ENCODE measurements at places on chromosomes 1 and 21.

- DNase-seq, result no peak
These were observed 3.8 kb downstream of the UTP25 start for GRCh38 chr1:209831615-209832014.

- DNase-seq, result no peak
These were observed 260.3 kb downstream of the DPYD start for GRCh38 chr1:97660431-97661105.

GRCh38 chr21:14581902-14582457, 35.9 kb upstream of the SAMSN1 start:
- DNase-seq, result no peak

DNA sequence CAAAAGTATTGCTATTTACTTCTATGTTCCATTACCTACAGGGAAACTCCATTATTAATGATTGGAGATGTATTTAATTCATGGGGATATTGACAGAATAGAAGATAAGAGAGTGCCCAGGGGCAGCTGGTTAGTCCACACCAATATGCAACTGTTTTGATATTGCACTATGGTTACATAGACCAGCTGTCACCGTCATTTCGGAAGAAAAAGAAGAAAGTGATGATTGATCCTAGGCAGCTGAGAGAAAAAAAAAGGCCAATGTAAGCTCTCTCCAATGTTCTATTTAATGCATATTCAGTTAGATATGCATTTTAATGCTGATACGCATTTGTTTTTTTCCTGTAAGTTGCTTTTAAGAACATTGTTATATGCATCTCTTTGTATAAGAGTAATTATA, 1367.2 kb downstream of the KCNT2 start:
- no peak for DNase-seq

GRCh38 chr21:21001591-21002100, 3.4 kb downstream of the NCAM2 start:
- DNase-seq, result no peak
